ENCODE measurements at places on chromosomes 5 and 9.

GRCh38 chr5:74156728-74157383 lies 483.7 kb downstream of the ENC1 start:
- DNase-seq: no peak

- no peak for DNase-seq
These were observed 1.8 kb downstream of the PRR7 start for GRCh38 chr5:177448244-177448950.

GRCh38 chr5:12119657-12120056 lies 215.4 kb upstream of the CTNND2 start:
- DNase-seq: no peak

DNA sequence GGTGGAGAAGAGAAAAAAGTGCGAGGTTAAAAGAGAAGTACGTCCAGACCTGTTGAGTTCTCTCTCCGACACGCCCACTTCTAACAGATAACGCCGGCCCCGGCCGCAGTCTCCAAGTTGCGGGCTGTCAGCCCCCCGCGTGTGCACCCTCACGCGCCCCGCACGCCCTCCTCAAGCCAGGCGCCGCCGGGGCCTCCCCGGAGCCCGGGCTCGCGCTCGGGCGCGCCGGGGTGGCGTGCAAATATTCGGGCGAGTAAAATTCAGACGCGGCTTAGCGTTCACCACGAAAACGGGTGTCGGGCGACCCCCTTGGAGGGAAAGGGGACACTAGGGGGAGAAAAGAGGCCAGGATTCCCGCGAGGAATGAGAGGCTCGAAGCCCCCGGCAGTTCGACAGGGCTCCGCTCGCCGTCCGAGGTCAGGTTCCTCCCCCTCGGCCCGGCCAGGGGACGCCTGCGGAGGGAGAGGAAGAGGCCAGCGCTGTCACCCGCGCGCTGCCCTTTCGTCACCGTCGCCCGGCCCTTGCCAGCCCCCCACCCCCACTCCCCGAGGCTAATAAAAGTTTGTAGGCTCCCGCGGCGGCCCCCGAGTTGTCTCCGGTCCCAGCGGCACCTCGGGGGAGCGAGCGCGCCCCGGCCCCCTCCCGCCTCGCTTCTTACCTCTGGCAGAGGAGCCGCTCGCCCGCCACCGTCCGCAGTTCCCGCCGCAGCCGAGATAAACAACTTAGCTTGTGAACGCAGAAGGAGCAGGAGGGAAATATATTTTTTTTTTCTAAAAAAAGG lies 743 bp downstream of the NR3C1 start:
- no peak for DNase-seq

DNA sequence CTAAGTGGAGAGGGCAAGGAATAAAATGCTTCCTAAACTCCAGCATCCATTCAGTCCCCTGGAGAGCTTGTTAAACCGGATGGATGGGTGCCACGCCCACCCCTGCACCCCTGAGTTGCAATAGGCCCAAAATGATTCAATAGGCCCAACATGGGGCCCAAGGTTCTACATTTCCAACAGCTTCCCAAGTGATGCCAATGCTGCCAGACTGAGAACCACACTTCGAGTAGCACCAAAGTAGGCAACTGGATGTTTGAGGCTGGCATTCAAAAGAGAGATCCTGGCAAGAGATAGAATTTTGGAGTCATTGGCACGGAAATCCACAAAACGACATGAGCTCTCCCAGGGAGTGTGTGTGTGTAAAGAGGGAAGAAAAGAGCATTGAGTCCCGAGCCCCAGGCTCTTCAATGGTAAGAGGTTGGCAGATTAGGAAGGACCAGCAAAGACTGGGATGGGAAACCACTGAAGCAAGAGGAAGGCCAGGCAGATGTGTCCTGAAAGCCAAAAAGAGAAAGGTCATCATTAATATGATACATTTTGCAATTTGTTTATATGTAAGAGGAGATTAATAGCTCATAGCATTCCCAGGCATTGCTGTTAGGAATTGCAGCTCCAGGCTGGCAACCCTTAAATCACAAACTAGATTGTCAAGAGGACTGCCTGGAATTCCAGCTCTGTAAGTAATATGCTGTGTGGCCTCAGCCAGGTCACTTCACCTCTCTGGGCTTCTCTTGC lies 130.6 kb downstream of the KCNIP1 start:
- no peak for DNase-seq

GRCh38 chr5:10703676-10704075 lies 57.4 kb downstream of the DAP start:
- DNase-seq: no peak

DNA sequence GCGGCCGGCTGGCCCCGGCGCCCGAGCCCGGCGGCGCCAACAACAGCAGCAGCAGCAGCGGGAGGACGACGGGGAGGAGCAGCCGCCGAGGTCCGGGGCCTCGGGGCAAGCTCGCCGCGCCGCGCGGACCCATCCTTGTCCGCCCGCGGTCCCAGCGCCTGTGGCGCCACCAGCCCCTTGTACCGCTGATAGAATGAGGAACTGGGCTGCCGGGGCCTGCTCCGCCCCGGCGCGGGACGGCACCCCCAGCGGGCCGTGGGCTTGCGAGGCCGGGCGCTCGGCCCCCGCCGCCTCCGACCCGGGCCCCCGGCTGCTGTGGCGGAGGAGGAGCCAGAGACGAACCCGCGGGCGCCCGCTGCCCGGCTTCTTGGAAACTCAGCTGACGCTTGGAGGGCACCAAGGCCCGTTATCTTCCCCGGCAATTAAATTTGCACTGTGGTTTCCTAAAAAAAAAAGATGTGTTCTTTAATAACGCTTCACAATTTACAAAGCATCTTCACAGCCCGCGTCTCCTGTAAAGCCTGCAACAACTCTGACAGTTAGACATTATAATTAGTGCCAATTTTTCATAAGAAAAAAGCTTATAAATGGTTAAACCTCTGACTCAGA lies at the start of gene ARSB:
ARSB (minus strand) TSS at position 195 of the 609 bp plus-strand sequence; CDS start at position 133, 62 bp downstream.
- DNase-seq: no peak

DNA sequence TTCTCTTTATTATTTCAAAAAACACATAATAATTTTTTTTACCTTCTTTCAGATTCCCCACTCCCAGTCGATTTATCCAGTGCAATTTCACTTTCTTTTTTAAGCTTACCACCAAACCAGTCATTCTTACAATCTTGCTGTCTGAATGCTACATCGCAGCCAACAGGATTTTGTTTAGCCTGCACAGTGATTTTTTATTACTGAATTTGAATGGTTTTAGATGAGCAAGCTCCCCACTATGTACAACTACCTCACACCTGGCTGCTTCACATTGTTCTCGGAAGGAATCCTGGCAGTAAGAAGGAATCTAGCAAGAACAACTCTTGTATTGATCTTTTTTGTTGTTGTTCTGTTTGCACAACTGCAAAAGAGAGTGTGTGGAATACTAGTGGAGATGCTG lies 668.1 kb upstream of the WWC1 start:
- no peak for DNase-seq

GRCh38 chr9:133990366-133991213 lies 1.5 kb downstream of the VAV2 start:
- DNase-seq: peak; percentile 31

DNA sequence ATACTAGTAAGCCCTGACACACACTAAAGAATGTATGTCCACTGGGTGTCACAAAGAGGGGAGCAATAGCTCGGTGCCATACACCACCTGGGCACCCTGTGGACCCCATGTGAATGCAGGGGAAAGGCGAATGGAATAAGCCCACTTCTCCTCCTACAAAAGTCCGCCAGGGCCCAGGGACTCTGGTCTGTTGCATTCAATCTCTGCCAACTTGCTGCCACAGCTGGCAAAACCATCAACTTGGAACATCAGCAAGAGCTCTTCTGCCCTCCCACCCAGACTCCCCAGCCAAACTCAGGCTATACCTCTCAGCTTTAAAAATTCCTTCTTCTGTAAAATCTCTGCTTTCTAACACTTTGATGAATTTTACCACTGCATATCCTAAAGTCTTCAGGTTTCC lies 54.5 kb downstream of the PFDN1 start:
- no peak for DNase-seq
